ENCODE measurements at places on chromosomes 6 and 20.

DNA sequence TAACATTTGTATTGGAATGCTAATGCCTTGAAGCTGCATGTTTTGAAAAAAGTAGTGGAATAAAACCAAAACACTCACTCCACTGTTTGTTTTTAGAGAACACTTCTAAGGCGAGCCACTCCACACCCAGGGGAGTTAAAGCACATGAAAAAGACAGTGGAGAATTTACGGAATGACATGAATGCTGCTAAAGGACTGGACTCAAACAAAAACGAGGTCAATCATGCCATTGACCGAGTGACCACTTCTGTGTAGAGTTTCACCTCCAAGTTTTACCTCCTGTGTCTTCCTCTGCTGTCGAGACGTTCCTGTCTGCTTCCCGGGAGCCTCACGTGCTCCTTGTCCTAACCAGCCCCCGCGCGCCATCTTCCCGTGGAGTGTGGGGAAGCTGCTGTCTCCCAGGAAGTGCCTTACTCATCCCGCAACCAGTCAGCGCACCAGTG is 127.8 kb downstream of the LRRC1 start:
- no peak for DNase-seq

- no peak for DNase-seq
These were observed 77.5 kb downstream of the GINS1 start for GRCh38 chr20:25484911-25485511.

GRCh38 chr6:24854077-24854666 is 55.5 kb upstream of the ARMH2 start:
- DNase-seq: no peak

GRCh38 chr20:48649868-48650267 is 177.9 kb downstream of the PREX1 start:
- no peak for DNase-seq

GRCh38 chr6:15480525-15480924 is 182.3 kb downstream of the DTNBP1 start:
- DNase-seq: no peak

GRCh38 chr6:23016696-23017095 is 447.3 kb downstream of the HDGFL1 start:
- DNase-seq: no peak

DNA sequence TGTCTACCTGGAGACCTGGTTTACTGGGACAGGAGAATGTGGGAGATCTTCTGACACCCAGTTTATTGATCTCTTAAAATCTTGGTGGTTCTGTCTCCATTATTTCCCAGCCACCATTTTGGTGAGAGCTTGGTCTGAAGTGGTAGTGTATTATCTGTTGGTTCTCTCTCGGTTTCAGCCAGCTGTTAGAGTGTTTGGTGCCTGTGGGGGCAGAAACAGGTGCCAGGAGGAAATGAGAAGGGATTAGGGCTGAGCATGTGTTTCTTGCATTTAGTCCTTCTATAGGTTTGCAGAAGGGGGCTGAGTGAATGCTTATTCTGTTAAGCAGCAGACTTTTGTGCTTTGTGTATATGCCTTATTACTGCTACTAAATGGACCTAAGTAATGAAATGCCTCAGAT is 9.6 kb downstream of the JARID2 start:
- DNase-seq: no peak

DNA sequence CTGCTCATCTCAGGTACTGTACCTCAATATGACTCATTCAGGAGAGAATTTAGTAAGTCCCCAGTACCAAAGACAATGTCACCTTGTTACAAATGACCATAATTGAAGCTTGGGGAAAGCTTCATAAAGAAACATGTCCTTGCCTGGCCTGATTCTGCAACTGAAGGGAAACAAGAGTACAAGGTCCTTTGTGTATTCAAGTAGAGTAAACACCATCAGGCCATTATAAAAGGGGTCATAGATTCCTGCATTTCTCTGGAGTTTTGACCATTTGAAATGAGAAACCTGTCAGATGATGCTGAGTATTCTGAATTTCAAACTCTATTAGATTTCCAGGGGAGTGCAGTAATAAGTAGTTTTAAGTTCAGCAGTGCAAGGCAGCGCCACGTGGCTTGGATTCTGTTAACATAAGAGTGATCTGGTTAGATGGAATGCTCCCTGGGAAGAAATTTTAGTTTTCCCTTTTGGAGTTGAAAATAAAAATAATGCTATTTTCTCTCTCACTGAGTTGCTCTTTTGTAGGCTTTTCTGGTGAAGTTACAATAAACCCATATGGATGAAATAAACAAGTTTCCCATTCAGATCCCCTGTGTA is 1054.3 kb downstream of the EPHA7 start:
- DNase-seq: peak; percentile 42

- peak; percentile 74 for DNase-seq
These were observed 42.9 kb upstream of the SPTLC3 start for GRCh38 chr20:12965870-12966251.

GRCh38 chr6:21593412-21593926 is at the start of gene SOX4:
SOX4 (plus strand) TSS chr6:21593751; CDS start chr6:21594535, 784 bp downstream.
- DNase-seq: peak; percentile 94

GRCh38 chr20:4130404-4131189 is 115.2 kb upstream of the RNF24 start:
- DNase-seq: no peak

DNA sequence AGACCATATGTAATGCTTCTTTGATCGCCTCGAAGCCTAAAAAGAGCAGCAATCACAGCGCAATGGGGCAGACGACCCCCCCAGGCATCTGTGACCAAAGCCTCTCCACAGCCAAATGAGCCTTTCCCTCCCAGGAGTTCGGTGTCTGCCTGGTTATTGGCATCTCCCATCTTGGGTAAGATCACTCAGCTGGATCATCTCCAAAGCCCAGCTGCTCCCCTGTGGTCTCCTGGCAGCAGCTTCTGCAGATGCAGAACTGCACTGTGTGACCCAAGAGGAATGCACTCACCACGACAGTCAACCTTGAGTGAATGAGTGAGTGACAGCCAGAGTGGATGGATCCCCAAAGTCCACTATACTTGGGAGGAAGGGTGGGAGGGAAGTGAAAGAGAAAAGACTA is 44.8 kb upstream of the IYD start:
- DNase-seq: no peak

DNA sequence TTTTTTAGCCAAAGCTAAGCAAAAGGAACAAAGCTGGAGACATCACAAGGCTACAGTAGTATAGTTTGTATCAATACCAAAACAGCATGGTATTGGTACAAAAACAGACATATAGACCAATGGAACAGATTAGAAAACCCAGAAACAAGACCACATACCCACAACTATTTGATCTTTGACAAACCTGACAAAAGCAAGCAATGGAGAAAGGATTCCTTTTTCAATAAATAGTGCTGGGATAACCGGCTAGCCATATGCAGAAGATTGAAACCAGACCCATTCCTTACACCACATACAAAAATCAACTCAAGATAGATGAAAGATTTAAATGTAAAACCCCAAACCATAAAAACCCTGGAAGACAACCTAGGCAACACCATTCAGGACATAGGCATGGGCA is 5.0 kb downstream of the RFPL4B start:
- DNase-seq: no peak

DNA sequence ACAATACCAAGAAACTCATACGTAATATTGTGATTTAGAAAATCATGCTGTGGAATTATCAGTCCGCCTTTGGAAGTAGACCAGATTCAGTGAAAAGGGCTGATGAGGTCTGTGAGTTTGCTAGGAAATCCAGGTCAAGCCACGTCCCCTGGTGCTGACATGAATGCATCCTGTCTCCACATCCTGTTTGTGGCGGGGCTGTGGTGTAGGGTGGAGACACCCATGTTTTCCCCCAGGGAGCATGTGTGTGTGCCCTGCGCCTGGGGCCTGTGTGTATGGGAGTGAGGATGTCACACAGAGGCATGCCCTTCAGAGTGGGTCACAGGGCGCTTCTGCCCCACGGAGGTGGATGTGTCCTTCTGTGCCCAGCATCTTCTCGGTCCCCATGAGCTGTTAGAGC is 109.1 kb downstream of the SASH1 start:
- no peak for DNase-seq

DNA sequence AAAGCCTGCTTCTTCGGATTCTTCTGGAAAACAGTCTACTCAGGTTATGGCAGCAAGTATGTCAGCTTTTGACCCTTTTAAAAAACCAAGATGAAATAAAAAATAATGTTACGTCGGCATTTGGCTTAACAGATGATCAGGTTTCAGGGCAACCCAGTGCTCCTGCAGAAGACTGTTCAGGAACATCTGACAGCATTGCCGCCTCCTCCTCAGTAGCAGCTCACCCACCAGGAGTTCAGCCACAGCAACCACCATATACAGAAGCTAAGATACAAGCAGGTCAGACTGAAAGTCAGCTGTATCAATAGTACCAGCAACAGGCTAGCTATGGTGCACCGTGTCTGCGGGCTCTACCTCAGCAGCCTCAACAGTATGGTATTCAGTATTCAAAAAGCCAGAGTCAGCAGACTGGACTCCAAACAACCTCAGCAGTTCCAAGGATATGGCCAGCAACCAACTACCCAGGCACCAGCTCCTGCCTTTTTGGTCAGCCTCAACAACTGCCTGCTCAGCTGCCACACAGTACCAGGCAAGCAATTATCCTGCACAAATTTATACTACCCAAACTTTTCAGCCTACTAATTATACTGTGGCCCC is 51.9 kb downstream of the BTBD9 start:
- DNase-seq: no peak

GRCh38 chr20:47576516-47577033 is 74.9 kb downstream of the NCOA3 start:
- DNase-seq: peak; percentile 64

- no peak for DNase-seq
These were observed 27.9 kb downstream of the GSS start for GRCh38 chr20:34927736-34928135.

DNA sequence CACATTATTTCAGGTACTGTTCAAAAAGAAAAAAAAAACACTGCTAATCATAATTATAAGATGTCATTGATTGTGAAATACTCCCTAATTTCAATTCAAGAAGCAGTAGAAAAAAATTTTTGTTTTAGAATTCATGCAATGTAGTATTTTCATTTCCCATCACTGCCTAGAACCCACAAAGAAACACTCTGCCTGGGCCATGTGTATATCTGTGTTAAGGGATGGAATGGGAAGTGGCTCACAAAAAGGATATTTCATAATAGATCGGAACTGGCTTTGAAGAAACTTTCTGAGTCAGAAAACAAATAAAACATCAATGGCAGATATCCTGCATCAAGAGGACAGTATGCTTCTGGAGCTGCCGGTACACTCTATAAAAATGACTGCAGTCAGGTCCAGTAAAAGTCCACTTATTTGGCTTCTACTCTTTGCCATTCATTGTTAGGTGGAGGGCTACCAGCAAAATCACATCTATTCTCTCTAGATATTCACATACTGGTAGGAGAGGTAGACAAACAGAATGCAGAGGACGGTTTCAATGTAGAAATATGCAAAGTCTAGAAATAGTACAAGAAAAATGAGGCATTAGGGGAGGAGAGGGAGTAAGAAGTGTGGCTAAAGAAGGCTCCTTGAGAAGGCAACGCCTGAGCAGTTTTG is 135.0 kb upstream of the TNFAIP3 start:
- DNase-seq: no peak

DNA sequence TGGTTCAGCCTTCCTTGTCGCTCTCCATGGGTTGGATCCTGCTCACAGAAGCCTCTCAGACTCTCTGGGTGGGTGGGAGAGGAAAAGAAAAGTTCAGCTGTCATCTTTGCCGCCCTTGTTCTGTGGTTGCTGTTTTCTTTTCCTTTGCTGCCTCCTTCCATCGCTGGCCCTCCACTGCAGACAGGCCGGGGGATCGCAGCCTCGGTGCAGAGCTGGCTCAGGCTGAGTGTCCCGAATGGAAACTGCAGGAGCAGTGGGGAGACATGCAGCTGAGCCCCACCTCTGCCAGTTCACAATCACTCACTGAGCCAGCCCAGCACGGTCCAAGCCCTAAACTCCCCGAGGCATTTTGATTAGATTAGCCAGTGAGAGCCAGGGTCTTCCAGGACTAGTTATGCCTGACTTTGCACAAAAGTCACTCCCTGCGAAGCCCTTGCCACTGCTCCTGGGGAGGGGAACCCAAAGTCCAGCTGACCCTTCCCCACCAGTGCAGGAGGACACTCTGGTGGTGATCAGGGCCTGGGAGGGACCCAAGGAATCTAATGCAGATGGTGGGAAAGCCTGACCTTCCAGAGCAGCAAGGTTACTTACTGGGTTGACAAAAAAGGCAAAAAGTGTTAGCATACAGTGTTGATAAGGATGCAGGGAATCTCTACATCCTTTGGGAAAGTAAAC is 14.0 kb downstream of the NRN1 start:
- DNase-seq: no peak

GRCh38 chr6:113846577-113846976 is 10.6 kb upstream of the MARCKS start:
- DNase-seq: no peak

DNA sequence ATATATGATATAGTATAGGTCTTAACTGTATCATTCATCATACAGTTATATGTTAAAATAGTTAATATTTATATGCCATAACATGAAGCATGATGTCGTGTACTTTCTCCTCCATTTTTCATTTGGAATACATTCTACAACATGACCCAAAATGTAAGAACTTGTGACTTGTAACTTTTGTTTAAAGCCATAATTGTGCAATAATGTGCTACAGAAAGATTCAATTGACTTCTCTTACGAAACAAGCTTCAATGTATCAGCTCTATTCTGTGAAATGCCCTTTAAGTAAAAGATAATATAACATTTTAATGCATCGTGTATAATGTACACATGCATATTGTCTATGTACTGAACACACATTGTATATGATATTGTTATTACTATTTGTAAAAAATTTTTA is 76.7 kb upstream of the FABP7 start:
- DNase-seq: no peak

DNA sequence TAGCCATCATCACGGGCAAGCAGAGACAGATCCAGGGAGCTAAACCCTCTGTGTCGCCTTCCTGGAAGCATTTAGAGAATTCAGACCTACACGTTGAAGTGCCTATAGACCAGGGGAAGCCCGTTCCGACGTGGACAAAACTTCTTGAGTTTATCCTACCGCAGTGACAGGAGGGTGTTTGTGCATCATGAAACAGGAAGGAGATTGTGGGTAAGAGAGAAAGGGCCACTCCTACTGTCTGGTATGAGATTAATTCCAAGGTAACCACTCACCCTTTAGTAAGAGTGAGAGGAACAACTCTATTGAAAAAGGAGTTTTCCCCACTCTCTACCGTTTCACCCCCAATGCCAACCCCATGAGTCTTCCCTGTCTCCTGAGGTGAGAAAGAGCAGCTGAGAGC is 133.7 kb downstream of the TFAP2C start:
- no peak for DNase-seq

- DNase-seq: no peak
These were observed 162.0 kb upstream of the SIM1 start for GRCh38 chr6:100626721-100627120.

GRCh38 chr20:6094063-6094462 is 28.8 kb downstream of the FERMT1 start:
- DNase-seq: no peak

- DNase-seq: no peak
These were observed 6.8 kb upstream of the RBL1 start for GRCh38 chr20:37102571-37102970.

DNA sequence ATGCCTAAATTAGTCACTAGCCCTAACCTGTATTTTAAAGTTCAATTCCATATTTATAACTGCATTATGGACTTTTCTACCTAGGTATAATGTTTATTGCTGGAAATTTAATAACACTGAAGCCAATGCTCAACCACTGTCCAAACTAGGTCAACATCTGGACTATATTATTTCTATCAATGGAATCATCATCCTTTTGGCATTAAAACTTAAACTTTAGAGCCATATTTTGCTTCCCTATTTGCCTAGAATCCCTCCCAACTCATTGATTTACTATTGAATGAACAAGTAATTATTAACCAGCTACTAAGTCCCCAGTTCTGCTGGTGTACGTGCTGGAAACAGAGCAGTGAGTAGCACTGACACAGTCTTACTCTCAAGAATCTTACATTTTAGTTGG is 291.7 kb upstream of the SPTLC3 start:
- no peak for DNase-seq
